Chondrocyte (in vitro differentiated cells): ENCODE measurements at places on chromosomes 3 and 15. TPM values are rescaled to one million over a fixed set of nuclear protein-coding genes. Genes with fewer than 3 reads are reported as not detected.

- peaks cover 3% of the 10 kb centered on the region for H3K36me3 ChIP-seq
- no peak overlapping the region for H3K4me3 ChIP-seq
- peaks cover 13% of the 10 kb centered on the region for H3K27me3 ChIP-seq
- H3K27ac ChIP-seq = no peak overlapping the region
- no peak for DNase-seq
- peaks cover 34% of the 10 kb centered on the region for H3K4me1 ChIP-seq
These were observed 63.7 kb upstream of the UBE2Q2 start for GRCh38 chr15:75779504-75779903.

DNA sequence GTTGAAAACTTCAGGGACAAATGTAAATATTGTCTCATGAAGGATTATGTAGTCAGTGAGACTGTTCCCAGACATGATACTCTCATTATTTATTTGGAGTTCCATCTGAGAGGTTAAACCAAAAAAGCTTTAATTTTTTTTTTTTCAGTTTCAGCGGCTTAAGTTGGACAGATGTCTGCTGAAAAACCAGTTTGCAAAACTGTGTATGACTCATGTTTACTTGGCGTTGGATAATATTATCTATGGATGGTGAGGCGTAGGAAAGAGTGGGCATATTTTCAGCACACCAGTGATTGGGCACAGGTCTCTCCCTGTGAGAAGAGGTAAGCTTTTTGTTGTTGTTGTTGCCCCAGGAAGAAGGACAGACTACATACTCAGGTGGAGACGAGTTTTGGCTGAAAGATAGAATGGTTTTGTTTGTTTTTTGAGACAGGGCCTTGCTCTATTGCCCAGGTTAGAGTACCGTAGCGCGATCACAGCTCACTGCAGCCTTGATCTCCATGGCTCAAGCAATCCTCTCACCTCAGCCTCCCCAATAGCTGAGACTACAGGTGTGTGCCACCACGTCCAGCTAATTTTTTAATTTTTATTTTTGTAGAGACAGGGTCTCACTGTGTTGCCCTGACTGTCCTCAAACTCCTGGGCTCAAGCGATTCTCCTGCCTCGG is 16.4 kb upstream of the ANXA2 start:
- no peak overlapping the region for H3K4me3 ChIP-seq
- no peak for DNase-seq
- H3K4me1 ChIP-seq = peaks cover 34% of the 10 kb centered on the region
- no peaks in the 10 kb centered on the region for H3K27me3 ChIP-seq
- H3K36me3 ChIP-seq = no peaks in the 10 kb centered on the region

DNA sequence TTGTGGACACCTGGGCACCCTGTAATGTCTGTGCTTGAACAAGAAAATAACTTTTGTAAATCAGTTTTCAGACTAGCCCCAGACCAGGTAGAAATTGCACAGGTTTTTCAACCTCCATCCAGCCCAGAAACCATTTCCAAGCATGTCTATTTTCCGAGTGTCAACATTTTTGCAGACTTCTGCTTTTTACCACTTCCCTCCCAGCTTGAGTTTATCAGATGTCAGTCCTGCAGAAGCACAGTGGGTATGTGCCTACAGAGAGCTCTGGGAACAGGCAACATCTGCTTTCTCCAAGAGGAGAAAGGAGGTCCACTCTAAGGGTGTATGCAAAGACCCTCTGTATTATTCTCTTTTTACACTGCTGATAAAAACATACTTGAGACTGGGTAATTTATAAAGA is 83.9 kb downstream of the LRRK1 start:
- no peaks in the 10 kb centered on the region for H3K27me3 ChIP-seq
- no peak for DNase-seq
- no peak overlapping the region for H3K27ac ChIP-seq

DNA sequence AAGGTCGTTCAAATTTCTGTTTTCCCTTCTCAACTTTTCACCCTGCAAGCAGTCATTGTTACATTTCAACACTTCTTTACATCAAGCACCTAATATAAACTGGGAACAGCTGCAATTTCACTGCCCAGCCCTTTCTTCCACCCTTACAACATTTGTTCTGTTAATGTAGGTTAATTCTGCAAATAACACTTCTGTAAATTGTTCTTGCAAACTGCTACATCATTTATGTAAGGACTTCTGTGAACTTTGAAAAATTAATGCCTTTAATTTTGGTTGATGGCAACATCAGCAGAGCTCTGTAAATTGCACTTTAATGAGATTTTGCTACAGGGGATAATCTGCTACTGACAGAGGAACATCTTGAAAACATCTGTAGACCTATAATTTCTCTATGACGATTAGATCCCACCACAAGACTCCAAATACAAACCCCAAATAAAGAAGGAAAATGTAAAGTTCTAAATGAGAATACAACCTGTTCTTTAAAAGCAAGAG is 93.5 kb downstream of the ZIC4 start:
- H3K4me3 ChIP-seq = no peak overlapping the region
- no peak for DNase-seq
- H3K27me3 ChIP-seq = peaks cover 4% of the 10 kb centered on the region

DNA sequence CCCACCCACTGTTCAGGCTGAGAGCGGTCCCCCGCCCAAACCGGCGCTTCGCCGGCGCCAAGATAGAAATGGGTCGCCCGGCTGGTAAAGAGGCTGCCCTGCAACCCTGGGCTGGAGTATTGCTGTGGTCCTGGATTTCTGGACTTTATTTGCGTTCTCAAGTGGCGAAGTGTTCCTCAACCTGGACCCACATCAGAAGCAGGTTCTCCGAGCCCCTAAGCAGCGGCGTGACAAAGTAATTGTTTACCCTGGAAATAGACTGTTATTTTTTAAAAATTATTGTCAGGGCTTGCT is 481 bp upstream of the DYNC1LI1 start:
- no peaks in the 10 kb centered on the region for H3K27me3 ChIP-seq
- peak overlapping the region; percentile 98 for H3K27ac ChIP-seq
- DNase-seq = peak; percentile 90
- H3K4me1 ChIP-seq = peaks cover 39% of the 10 kb centered on the region

- H3K36me3 ChIP-seq = peaks cover 25% of the 10 kb centered on the region
- DNase-seq = no peak
- H3K27me3 ChIP-seq = no peaks in the 10 kb centered on the region
- H3K27ac ChIP-seq = no peak overlapping the region
- H3K4me1 ChIP-seq = peaks cover 53% of the 10 kb centered on the region
- H3K4me3 ChIP-seq = no peak overlapping the region
These were observed 31.2 kb downstream of the INTS14 start for GRCh38 chr15:65579762-65580161.

DNA sequence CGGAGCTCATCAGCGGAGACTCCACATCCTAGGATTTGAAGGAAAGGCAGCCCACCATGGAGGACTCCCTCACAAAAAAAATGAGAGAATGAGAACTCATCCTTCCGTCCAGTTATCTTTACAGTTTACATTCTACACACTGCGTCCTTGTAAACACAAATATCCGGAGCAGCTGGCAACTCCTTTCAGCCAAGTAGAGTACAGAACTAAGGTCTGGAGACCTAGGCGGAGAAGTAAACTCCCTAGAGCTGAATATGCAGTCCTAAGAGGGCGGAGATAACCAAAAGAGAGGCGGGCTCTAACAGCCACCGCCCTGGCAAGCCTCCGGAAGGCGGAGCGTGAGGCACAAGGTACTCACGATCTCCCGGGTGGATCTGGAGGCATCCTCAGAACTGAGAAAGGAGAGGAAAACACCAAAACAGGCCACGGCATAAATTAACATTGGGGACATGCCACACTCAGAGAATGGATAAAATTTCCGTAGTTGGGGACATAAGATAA is 924 bp upstream of the SIN3A start:
- no peak for DNase-seq
- H3K27ac ChIP-seq = peak overlapping the region; percentile 96
- H3K4me3 ChIP-seq = peak overlapping the region; percentile 92
- H3K4me1 ChIP-seq = peaks cover 39% of the 10 kb centered on the region
- H3K36me3 ChIP-seq = no peaks in the 10 kb centered on the region

DNA sequence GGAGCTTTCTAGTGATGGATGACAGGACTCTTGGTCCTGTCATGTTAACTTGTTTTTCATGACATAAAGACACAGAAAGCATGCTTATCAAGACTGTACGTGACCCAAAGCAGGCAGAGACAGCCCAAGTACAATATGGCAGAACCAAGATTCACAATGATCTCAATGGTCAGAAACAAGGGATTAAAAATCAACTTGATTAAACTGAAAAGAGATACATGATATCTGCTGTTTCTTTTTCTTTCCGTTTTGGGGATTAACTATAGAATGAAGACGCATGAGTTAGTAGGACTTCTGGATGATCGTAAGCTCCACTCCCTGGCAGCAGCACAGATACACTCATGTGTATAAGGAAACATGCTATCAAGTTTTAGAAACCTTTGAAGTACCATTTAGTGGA is 98.4 kb upstream of the MYZAP start:
- no peaks in the 10 kb centered on the region for H3K36me3 ChIP-seq
- no peaks in the 10 kb centered on the region for H3K27me3 ChIP-seq
- H3K4me3 ChIP-seq = no peak overlapping the region
- H3K4me1 ChIP-seq = peaks cover 14% of the 10 kb centered on the region
- H3K27ac ChIP-seq = no peak overlapping the region

DNA sequence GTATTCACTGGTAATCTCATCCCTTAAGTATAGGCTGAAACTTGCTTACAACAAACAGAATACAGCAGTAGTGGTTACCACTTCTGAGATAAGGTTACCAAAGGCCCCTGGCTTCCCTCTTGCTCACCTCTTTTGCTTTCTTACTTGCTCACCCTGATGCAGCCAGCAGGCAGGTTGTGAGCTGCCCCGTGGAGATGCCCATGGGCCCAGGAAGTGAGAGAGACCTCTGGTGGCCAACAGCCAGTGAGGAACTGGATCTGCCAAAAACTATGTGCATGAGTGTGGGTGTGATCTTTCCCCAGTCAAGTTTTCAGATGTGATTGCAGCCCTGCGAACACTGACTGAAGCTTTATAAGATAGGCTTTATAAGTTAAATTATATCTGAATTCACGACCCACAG is 48.7 kb downstream of the NMNAT3 start:
- H3K36me3 ChIP-seq = peaks cover 2% of the 10 kb centered on the region
- no peaks in the 10 kb centered on the region for H3K4me1 ChIP-seq
- peaks cover 3% of the 10 kb centered on the region for H3K27me3 ChIP-seq
- no peak for DNase-seq
- H3K27ac ChIP-seq = no peak overlapping the region
- no peak overlapping the region for H3K4me3 ChIP-seq

- H3K36me3 ChIP-seq = no peaks in the 10 kb centered on the region
- peak overlapping the region; percentile 85 for H3K4me3 ChIP-seq
- no peaks in the 10 kb centered on the region for H3K27me3 ChIP-seq
- DNase-seq = no peak
These were observed 1.0 kb downstream of the LIMD1 start for GRCh38 chr3:45595364-45596195.

DNA sequence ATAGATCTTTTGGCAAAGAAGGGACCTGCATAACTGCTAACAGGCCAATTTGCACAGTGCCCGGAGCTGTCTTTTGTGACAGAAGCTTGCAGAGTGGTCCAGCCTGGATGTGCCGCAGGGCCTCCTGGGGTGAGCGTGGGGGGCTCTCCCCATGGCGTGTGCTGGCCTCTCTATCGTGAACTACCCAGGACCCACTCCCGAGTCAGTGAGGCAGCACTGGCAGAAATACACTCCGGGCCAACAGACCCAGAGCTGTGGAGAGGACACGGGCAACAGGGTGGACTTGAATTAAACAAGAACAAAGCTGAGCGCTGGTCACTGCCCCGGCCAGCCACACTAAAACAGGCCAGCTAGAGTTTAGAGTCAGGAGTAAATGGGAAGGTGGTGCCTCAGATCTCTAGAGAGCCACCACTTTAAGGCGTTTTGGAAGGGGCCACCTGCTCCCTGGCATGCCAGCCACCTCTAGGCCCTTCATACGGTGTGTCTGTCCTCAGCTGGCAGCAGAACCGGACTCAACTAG is 152.1 kb downstream of the KLF13 start:
- peaks cover 6% of the 10 kb centered on the region for H3K4me1 ChIP-seq
- H3K27me3 ChIP-seq = peaks cover 11% of the 10 kb centered on the region
- no peak overlapping the region for H3K4me3 ChIP-seq
- H3K27ac ChIP-seq = no peak overlapping the region
- DNase-seq = peak; percentile 33

DNA sequence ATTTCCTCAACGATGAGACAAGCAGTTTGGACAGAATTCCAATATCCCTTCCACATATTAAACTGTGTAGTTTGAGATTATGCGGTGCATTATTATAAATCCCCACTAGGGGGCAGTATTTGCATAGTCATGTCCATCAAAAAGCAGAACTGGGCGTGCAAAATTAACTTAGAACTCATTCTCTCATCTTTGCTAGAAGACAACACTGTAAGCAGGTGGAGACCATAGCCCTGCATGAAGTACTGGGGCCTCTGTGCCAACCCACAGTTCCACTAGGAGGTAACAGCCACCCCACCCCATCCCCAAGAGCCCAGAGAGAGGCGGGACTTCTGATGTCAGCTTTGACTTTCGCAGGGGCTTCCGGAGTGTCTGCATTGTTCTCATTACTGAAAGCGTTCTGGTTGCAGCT is 106.6 kb upstream of the TMC3 start:
- no peak for DNase-seq
- H3K27me3 ChIP-seq = no peaks in the 10 kb centered on the region
- H3K27ac ChIP-seq = no peak overlapping the region

DNA sequence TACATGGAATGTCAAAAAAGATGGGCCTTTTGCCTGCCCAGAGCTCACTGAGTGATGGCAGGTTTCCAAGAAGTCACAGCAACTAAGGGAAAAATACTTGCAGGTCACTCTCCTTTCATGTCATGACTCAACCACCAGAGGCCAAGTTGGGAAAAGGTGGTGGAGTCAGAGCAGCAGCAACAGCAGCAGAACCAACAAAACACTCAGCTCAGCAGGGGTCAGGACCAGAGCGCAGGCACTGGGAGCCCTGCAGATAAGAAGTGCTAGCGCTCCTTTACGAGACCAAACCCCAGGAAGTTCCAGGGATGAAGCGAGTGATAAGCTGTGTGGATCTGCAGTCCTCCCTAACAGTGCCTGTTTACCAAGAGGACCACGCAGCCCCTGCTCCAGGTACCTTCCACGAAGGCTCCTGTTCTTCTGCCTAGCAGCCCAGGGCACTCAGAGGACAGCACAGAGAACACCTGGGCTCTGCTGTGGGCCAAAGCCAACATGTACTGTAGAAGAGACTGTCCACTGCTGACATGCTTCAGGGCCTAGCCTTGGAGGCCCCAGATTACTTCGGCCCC is 26.0 kb downstream of the POC1A start:
- H3K27me3 ChIP-seq = no peaks in the 10 kb centered on the region
- H3K4me1 ChIP-seq = peaks cover 9% of the 10 kb centered on the region
- DNase-seq = no peak

GRCh38 chr3:45024542-45025255 is 1.4 kb upstream of the CLEC3B start:
- DNase-seq = no peak
- peaks cover 64% of the 10 kb centered on the region for H3K4me1 ChIP-seq
- no peaks in the 10 kb centered on the region for H3K27me3 ChIP-seq
- H3K36me3 ChIP-seq = peaks cover 1% of the 10 kb centered on the region
- no peak overlapping the region for H3K4me3 ChIP-seq

Gene ITIH4
- total RNA-seq = 5.2 to 8.3 TPM (median 6.3 TPM) in 3 replicates

Gene ROPN1B
- 0.10 TPM in 1 of 3 replicates, not detected in the others for total RNA-seq

Gene FBXO40
- total RNA-seq = 0.08 TPM in 1 of 3 replicates, not detected in the others

Gene DPPA4
- total RNA-seq = 0.22 to 0.37 TPM (median 0.33 TPM) in 3 replicates

Gene ANKUB1
- total RNA-seq = not detected in 3 replicates

Gene PPP1R14D
- not detected in 3 replicates for total RNA-seq

Gene GOLGA6B
- total RNA-seq = 0.10 TPM in 1 of 3 replicates, not detected in the others

Gene NR2E3
- not detected in 3 replicates for total RNA-seq

Gene ZCWPW2
- total RNA-seq = 1.1 to 2.1 TPM (median 1.8 TPM) in 3 replicates

Gene ARF4
- total RNA-seq = 413 to 474 TPM (median 415 TPM) in 3 replicates

Gene SLC2A2
- not detected in 3 replicates for total RNA-seq

Gene MELTF
- 4.5 to 5.2 TPM (median 5.1 TPM) in 3 replicates for total RNA-seq
